Progenitor cell of endocrine pancreas (in vitro differentiated cells): ENCODE measurements at places on chromosomes 6 and 20.

- no peak for DNase-seq
Measured at GRCh38 chr20:7601431-7601830, 338.8 kb downstream of the HAO1 start.

GRCh38 chr6:32177788-32178546, at the start of gene RNF5:
Gene RNF5 (plus strand): TSS chr6:32178405. CDS start chr6:32178512, 107 bp downstream.
- peak; percentile 92 for DNase-seq

GRCh38 chr6:166905505-166906134, 50.7 kb downstream of the RNASET2 start:
- DNase-seq, result no peak

DNA sequence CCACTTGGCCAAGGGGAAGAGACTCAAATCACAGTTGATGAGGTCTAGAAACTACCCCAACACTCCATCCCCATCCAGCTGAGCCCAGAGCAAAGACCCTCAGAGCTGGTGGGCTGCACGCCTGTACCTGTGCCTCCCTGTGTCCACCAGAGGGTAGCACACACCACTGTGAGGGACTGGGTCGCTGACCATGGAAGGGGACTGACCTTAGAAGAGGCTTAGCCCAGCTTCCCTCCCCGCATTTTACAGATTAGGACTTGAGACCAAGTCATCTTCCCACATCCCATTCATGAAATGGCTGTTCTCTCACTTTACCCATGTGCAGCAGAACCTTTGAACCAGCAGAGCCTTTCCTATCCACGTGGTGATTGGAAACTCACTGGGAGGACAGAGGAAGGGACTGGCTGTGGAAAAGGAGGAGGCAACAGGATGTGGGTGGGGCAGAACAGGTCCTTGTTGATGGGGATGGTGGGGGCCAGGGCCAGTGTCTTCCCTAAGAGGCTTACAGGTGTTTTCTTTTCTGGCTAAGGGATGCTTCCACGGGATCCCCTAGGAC, 44.3 kb downstream of the CPXM1 start:
- DNase-seq, result no peak

GRCh38 chr6:130459316-130459715, 93.5 kb downstream of the TMEM200A start:
- DNase-seq, result no peak
